ENCODE measurements at places on chromosomes 12 and 14.

- DNase-seq = no peak
Observed at GRCh38 chr12:94590428-94590827, 59.9 kb downstream of the TMCC3 start.

GRCh38 chr12:41907021-41907420, 237.7 kb downstream of the GXYLT1 start:
- DNase-seq = no peak

DNA sequence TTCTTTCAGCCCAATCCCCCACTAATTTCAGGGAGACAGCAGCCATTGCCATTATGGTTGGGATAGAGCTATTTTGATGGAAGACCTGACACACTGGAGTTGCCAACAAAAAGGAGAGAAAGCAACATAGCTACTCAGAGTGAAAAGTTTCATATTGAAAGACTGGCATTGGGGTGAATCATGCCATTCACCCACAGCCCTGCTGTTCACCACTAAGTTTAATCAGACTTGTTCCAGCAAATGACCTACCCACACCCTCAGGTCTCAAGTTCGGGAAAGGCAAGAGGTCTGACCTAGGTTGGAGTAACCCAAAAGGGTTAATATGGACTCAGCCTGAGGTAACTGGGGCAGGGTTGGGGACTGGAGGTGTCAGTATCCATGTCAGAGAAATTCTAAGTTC, 169.2 kb downstream of the PAWR start:
- no peak for DNase-seq

- no peak for DNase-seq
Observed at GRCh38 chr12:102833687-102834441, 83.2 kb downstream of the PAH start.

DNA sequence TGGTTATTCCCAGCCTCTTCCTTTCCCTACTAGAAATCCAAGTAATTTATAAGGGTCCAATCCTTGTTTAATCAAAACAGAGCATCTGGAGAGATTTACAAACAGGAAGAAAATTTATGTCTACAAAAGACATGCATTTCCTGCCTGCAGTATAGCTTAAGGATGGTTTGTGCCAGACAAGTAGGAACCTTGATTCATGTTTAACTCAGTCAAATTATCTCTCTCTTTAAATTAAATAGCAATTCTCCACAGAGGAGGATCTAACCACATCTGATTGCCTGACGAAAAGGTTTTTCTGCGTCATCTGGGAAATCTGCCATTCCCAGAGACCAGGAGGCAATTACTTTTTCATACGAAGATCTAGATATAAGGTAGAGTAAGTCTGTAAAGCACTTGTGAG, 105.2 kb downstream of the ZFC3H1 start:
- DNase-seq = no peak

- no peak for DNase-seq
Observed at GRCh38 chr14:77314539-77315457, 5.9 kb downstream of the POMT2 start.

All from GM12864 (cell line).